ENCODE measurements at places on chromosomes 5 and 9.

- no peak for DNase-seq
Measured at GRCh38 chr5:179400020-179400419, 54.8 kb upstream of the ADAMTS2 start.

DNA sequence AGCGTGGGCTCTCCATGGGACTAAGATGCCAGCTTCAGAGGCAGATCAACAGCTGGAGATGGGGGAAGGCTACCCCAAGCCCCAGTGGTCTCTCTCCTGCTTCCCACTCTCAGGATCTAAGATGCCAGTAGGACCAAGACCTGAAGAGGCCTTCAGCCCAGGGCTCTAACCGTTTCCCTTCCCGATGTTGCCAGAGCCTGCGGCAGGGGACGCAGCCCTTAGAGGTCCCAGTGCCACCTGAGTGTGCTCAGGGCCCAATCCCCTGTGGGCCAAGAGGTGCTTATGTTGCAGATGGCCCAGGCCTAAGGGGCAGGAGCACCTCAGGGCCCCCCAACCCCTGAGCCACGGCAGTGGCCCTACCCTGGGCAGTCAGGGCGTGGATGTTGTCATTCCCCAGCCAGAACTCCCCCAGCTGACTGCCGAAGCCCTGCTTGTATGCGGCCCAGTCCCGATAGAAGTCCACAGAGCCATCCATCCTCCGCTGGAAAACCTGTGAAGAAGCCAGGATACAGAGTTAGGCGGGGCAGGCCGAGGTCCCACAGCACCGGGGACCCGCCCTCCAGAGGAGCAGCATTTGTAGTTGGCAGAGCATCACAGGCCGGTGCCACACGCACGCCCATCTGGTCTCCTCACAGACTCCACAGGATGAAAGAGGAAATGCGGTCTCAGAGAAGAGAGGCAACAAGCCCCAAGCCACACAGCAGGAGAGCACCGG is 5.4 kb downstream of the FCN1 start:
- no peak for DNase-seq

DNA sequence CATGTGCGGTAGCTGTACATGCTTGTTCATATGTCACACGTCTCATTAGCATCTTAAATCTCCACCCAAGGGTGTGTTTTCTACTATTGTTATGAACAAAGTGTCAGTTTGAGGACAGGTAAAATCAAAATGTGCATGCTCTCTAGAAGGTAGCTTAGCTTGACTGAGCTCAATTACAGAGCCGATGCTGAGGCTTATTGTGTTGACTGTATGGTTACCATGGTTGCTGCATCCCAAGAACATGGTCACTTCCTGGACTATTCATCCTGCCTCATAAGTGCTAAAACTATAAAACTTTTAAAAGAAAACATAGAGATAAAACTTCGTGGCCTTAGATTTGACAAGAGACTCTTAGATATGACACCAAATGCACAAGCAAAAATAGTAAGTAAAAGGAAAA is 426.1 kb upstream of the CTNND2 start:
- no peak for DNase-seq

DNA sequence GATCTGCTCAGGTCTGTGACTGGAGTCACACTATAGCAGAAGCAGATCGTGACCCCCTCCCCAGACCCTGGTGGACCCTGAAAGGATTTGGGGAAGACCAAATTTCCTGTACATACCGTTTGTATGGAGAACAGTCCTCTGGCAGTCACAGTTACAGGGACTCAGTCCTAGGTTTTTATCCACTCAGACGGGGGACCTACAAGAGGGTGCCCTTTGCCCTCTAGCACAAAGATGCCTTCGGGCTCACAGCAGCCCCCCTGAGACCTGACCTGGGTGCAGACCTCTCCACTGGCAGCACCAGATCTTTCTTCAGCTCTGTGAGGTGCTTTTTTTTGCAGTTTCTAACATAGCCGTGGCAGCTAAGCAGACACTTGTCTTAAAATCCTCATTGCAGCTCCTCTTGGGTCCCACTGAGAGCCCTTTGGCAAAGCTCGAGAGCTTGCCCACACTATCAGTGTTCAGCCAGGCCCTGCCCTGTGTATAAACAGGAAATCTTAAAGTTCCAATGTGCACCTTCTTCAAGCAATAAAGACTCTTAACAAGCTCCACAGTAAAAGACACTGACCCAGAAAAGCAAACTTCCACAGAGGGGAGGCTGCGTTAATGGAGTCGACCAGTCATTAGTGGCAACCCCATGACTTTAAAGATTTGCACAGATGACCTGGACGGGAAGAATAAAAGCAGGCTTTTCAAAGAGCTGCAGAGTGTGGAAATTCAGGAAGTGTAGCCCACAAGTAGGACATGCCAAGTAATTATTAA is 71.8 kb upstream of the LHFPL2 start:
- DNase-seq: no peak

- DNase-seq: no peak
Measured at GRCh38 chr5:97851036-97851435, 668.0 kb upstream of the RIOK2 start.

- no peak for DNase-seq
Measured at GRCh38 chr5:117144086-117144485, 569.5 kb upstream of the SEMA6A start.

GRCh38 chr9:23538461-23539003 is 287.5 kb downstream of the ELAVL2 start:
- DNase-seq: no peak

GRCh38 chr9:16825971-16826625 is 44.4 kb downstream of the BNC2 start:
- no peak for DNase-seq

DNA sequence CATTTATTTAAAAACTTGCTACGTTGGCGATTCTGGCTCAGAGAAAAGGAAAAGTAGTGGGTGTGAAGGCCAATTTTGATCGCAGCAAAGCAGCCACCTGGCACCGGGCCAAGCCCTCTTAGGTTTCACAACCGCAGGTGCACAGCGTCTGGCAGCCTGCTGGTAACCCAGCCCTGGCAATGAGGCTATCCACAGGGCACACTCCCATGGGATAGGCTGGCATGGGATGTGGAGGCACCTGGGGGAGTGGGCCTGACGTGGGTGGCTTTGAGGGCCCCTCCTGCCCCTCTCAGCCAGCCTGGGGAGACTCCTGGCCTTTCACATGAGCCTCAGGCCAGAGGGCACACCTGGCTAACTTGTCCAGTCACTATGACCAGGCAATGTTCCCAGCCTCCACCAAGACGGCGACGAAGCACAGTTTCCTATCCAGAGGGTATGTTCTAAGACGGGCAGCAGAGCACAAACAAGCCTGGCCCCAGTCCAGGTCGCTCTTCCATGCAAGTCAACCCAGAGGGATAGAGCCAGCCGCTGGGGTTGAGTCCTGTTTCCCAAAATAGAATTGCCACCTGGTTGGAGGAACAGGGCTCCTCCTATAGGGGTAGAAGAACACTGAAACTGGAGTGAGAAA is 19.0 kb downstream of the CMBL start:
- DNase-seq: no peak

DNA sequence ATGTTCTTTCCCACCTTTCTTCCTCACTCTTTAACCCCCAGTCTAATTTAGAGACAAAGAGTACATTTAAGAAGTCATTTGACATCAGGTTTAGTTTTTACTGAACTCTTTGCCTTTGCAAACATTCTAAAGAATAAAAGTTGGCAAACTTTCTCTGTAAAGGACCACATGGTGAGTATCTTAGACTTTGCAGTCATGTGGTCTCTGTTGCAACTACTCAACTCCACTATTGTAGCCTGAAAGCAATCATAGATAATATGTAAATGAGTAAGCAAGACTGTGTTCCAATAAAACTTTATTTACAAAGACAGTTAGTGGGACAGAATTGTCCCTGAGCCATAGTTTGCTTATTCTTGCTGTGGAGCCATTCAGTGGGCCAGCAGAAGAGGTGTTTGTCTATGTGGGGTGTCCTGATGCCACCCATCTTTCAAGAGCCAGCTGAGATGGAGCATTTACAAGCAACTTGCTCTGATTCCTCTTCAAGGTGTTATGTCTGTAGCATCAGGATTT is 25.4 kb downstream of the ABLIM3 start:
- DNase-seq: no peak

DNA sequence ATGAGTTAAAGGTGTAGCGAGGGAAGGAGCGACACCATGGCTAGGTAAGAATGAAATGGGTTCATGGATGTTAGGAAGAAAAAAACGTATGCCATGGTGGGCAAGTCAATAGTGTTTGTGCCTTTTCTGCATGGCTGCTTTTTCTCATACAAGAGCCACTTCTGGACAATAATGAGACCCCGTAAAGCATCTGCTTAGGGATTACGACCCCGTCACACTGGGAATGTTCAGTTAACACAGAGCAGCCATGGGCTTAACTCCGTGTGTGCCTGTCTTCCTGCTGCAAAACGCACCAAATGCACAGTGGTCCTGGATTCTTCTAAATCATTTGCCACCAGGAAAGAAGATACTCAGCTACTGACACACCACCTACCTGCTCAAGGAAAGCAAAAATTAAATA is 81.8 kb downstream of the NFIB start:
- no peak for DNase-seq

DNA sequence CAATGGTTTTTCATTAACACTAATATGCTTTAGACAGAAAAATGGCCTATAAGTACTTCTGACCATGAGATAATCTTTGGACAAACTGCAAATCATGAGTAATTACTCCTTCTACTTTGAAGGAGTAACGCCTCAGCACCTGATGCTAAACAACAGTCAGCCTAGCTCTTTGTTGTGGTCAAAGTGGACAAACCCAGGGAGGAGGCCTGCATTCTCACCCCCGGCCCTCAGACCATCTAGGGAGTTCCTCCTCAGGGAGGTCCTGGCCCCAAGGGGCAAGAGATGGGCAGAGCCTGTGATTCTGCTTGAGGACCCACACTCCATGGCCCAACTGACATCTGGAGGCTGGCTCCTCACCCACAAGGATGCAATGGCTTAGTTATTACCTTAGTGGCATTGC is 48.2 kb upstream of the ANGPTL2 start:
- no peak for DNase-seq

DNA sequence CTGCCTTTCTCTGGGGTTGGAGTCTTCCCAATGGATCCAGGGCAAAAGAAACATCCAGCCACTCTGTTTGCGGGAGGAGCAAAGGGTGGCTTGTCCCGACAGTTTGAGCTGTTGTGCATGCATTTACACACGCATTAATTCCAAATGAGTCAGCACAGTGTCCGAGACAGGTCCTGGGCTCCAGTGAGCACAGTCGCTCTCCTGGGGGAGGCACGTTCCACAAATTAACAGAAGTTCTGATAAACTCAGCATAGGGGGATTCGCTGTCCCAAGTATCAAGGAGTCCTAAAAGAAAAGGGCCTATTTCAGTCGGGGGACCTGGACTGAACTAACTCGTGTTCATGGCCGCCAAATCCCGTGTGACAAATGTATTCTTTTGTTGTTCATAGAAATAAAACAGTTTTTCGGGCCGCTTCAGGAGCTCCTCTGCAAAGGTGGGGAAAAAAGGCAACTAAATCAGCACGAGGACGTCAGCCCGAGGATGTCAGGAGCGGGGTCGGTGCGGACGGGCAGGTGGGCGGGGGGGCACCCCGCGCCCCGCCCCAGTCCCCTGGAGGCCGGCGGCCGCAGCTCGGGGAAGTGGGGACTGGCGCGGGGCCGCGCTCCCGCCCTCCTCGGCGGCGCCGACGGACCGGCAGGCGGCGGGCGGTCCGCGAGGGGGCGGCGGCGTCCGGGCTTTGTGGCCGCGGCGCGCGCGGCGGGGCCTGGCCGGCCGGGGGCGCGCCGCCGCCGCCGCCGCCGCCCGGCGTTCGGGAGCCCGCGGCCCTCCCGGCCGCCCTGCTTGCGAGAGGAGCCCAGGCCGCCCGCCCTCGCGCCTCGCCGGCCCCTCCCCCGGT is at the start of gene MSANTD3:
MSANTD3 (plus strand) TSS at position 614 of the 836 bp plus-strand sequence. CDS start 14,796 bp downstream, outside the sequence.
- DNase-seq: no peak

- no peak for DNase-seq
Measured at GRCh38 chr5:140262221-140262620, 40.7 kb downstream of the PFDN1 start.

DNA sequence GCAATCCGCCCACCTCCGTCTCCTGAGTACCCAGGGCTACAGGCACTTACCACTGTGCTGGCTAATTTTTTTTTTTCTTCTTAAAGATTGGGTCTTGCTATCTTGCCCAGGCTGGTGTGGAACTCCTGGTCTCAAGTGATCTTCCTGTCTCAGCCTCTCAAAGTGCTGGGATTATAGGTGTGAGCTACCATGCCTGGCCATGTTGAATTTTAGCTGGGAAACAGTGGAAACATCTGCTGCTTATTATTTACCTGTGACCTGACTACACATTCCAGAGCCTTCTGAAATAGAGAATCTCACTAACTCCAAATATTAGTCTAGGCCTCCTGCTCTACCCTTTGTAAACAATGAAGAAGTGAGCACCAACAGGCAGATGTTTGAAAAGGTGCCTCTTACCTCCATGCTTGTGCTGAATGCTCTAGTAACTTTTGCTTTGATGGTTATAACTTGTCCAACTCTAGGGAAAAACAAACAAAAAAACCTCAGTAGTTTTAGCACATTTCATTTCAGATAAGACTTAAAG is 22.5 kb downstream of the ACOT12 start:
- no peak for DNase-seq

- no peak for DNase-seq
Measured at GRCh38 chr5:115844321-115844817, 2.6 kb downstream of the AP3S1 start.

GRCh38 chr9:108854641-108855528 is 901 bp downstream of the ACTL7B start:
- DNase-seq: no peak

GRCh38 chr9:25261445-25261844 is 416.8 kb downstream of the TUSC1 start:
- no peak for DNase-seq

DNA sequence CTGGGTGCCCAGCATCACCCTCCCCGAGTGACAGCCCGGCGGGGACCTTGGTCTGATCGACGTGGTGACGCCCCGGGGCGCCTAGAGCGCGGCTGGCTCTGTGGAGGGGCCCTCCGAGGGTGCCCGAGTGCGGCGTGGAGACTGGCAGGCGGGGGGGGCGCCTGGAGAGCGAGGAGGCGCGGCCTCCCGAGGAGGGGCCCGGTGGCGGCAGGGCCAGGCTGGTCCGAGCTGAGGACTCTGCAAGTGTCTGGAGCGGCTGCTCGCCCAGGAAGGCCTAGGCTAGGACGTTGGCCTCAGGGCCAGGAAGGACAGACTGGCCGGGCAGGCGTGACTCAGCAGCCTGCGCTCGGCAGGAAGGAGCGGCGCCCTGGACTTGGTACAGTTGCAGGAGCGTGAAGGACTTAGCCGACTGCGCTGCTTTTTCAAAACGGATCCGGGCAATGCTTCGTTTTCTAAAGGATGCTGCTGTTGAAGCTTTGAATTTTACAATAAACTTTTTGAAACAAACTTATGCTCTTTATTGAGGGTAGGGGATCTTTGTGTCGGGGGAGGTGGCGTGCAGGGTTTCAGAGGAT is 1.3 kb downstream of the GADD45G start:
- DNase-seq: no peak

DNA sequence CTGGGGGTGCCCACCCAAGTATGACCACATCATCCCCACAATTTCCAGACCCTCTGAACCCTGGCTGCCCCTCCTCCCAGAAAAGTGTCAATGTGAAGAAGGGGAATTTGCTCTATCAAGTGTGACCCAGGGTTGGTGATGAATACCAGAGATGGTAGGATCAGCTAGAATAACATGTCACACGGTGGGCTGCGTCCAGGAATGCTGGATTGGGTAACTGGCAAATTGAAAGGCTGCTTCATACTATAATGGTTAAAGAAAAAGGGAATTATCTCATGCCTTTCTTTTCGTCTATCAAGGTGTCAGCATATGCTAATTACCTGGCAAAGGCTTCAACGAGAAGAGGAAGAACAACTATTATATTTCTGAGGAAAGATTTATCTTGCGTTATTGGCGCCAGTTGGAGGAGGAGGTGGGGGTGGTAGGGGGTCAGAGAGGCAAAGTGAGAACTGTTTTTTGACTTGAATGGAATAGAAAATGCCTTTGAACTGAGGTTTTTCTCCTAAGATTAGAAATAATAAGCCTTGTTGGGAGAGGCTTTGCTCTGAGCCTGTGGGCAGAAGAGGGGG is 27.8 kb upstream of the ARAP3 start:
- no peak for DNase-seq
